ENCODE measurements at places on chromosomes 7 and 10.

DNA sequence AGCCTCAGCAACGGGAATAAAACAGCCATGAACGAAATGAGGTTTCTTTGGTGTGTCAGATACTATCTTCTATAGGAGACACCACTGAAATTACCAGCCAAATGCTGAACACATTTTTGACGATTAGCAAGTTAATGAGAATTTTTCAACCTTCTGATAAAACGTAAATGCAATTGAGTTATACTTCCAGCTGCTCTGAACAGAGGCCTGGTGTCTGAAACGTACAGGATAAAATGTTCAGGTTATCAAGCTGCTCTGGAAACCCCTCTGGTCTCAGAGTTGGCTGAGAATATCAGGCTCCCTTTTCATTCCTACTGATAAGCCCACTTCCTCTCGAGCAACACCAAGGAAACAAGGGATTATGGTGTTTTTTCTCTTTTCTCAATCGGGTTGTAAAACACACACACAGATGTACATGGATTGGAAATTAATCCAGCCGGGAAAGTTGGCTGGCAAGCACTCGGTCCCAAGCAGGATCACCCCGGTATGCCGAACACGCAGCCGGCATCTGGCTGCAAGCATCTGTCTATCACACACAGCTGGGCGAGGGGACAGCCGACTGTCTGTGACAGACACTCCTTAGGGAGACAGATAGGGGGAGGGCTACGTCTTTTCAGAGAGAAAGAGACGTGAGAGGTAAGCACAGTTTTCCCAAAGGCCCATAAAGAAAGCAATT, 171.8 kb downstream of the PRKAG2 start:
- no peak for DNase-seq

GRCh38 chr10:112580267-112580666, 133.3 kb downstream of the VTI1A start:
- no peak for DNase-seq

DNA sequence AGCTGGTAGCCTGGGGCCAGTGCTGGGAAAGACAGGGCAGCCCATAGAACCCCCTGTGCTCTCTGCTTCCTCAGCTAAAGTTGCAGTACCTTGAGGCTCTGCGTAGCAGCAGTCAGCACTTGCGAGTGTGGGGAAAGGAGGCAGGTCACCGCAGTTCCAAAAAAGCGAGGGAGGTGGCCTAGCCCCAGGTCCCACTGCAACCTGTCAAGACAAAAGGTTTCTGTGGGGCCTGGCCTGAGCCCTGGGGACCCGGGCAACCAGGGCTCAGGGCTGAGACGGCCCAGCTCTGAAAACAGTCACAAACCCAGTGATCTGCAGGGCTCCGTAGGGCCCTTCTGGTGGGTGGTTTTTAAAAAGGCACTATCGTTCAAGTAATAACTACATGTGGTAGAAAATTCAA, 19.5 kb downstream of the RRP12 start:
- DNase-seq = no peak

- no peak for DNase-seq
Measured at GRCh38 chr7:22295402-22296264, 61.3 kb downstream of the RAPGEF5 start.

DNA sequence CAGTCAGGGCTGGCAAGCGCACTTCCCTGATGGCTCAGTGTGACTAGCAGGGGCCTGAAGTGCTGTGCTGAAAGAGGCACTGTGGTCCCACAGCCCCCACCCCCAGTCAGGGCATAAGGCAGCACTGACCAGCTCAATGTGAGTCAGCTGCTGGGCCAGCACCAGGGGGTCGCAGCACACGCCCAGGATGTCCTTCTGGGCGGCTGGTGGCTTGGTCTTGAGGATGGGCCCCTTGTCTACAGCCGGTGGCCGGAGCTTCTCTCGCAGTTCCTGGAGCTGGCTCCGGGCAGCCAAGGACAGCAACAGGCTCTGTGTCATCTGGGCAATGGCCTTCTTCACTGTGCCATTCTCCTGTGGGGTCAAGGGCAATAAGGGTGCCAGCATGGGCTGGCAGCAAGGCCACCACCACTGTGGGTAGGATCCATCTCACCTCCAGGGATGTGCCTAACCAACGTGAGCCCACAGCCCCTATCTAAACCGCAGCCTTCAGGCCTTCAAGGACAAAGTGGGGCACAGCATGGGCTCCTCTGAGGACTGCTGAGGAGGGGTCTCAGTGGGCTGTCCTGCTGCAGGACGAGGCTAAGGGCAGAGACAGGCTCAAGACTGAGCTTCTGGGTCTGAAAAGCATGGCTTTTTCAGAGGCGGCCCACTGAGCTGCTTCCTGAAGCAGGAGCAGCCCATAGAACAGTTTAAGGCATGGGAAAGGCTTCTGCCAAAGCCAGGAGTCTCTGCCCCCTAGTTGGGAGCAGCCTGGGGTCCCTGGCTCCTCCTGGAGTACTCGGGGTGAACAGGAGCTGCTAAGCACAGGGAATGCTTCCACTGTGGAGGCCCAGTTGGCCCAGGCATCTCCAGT, 62.5 kb downstream of the CSGALNACT2 start:
- DNase-seq = no peak

- DNase-seq = no peak
Measured at GRCh38 chr7:6652446-6653011, 15.4 kb downstream of the ZNF316 start.

DNA sequence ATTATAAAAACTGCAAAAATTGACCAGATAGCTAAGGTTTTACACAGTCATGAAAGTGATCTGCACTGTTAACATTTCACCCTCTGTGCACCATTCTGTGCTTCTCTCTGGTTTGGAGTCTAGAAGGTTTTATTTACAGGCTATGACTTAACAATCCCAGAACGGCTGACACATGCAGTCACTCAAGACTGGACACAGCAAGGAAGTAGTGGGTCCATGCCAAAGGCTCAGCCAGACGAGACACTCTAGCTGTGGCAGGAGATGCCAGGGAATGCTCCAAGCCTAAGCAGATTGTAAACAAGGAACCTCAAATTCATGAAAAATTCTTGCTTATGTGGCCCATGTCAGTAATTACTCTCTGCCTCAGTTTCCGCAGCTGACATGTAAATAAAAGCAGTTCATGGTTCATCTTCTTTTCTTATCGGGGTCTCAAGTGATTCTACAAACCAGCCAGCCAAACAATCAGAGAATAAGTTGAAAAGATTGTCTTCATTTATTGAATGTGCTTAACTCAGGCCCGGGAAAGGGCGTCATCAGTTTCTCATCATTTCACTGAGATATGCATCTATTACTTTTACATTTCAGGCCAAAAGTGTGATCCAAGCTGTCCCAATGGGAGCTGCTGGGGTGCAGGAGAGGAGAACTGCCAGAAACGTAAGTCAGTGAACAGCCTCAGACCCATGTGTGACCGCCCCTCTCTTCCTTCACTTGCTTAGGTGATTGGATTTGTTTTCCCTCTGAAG, 132.1 kb downstream of the EGFR start:
- DNase-seq = no peak

DNA sequence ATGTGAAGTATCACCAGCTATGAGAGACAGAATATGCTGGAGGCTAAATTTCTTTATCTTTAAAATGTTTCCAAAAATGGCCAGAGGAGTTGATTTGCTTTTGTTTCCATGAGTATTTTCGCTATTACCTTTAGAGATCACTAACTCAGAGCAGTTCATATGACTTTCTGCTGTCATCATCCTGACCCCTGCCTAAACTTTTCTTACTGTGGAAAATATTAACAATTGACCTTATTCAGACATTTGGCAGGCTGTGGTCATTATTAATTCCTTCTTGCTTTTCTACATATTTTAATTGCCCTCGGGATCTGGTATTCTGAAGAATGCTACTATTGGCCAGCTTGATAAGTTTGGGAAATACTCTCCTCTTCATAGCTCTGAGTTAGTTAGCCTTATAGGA, 156.5 kb downstream of the EXOC4 start:
- DNase-seq = no peak

DNA sequence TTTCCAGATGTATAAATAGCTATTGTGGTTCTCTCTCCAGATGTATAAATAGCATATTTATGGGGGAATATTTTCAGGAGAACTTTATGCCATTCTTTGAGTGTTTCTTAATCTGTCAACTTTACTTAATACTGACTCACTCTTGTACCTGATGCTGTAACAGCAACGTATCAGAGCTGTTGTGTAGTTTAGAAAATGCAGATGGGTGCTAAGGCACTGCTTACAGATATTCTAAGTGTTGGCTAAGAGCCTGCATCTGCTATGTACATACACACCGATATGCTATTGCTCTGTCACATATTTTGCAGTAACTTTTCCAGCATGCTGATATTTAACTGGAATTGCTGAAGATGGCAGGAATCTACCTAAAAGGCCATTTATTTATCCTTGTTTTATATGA, 71.9 kb downstream of the WDR37 start:
- no peak for DNase-seq

DNA sequence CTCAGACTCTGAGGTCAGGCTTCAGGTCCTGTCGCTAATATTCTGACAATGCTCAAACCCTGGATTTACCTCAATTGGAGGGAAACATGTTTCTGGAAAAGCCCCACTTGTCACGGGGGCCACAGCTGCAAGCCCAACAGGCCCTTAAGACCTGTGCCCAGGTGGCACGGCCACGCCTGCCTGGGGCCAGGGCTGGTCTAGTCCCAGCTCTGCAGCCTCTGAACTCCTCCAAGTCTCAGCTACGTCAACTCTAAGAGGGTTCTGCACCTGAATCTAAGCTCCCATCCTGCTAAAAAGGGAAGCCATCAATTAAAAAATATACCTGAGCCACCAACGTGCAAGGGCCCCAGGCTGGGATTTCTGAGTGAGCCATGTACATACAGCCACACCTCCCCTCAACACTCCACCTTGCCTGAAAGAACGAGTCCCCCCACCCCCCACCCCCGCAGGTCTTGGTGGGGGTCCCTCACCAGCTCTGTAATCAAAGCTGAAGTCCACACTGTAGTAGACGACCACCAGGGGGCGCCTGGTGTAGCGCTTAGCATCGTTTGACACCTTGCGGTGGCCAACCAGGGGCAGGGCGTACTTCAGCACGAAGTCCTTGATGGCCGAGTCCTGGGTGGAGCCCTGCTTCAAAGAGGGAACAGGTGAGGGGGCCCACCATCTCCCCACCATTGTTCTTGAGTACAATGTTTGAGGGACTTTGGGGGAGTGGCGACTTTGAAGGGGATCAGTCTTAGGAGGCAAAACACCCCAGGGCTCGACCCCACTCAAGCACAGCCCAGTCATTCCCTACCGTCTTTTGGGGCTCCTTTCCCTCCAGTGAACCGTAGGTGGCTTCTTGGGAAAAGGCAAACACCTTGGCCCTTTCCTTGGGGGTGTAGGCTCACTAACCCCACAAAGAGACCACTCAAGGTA, 22.6 kb downstream of the PDIA4 start:
- DNase-seq = peak; percentile 92

- no peak for DNase-seq
Measured at GRCh38 chr7:137462074-137462715, 118.7 kb upstream of the PTN start.

DNA sequence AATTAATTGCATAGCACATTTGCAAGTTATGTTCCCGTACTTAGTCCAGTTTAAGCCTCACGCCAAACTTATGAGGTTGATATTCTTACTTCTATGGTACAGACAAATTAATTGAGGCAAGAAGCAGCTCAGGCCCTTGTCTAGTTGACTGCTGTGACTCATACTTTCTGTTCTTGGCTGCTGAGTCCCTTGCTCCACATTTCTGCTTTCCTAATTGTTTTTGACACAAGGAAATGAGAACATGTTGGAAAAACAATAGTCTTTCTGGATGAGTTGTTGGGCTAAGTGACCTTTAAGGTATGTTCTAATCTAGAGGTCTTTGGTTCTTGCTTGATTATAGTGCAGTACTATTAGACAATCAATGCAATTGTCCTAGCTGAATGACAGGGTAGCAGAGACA, 331.8 kb downstream of the NRG3 start:
- no peak for DNase-seq

GRCh38 chr10:125548878-125549277, 134.1 kb downstream of the TEX36 start:
- no peak for DNase-seq

DNA sequence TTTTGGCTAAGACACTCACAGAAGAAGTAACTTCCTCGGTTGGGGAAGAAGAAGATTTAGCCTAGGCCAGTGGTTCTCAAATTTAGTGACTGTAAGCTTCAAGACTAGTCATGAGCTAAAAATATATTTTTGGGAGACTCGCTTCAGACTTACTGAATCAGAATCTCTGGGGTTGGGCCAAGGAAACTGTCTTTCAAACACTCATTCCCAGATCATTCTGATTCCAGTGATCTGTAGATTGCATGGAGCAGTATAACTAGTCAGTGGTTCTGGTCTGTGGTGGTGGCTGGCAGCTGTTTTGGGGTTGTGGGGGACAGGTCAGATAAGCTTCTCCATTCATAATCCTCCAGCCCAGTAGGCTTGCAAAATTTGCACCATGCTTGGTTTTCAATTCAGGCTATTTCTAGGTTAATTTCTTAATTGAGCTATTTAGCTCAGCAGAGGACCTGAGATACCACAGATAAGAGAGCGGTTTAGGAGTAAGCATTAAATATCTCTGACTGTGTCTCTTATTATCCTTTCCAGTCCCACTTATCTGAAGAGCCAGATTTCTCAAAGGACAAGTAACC, 3.8 kb upstream of the KAT6B start:
- no peak for DNase-seq

- DNase-seq = no peak
Measured at GRCh38 chr10:23351926-23352519, 7.4 kb upstream of the C10orf67 start.

DNA sequence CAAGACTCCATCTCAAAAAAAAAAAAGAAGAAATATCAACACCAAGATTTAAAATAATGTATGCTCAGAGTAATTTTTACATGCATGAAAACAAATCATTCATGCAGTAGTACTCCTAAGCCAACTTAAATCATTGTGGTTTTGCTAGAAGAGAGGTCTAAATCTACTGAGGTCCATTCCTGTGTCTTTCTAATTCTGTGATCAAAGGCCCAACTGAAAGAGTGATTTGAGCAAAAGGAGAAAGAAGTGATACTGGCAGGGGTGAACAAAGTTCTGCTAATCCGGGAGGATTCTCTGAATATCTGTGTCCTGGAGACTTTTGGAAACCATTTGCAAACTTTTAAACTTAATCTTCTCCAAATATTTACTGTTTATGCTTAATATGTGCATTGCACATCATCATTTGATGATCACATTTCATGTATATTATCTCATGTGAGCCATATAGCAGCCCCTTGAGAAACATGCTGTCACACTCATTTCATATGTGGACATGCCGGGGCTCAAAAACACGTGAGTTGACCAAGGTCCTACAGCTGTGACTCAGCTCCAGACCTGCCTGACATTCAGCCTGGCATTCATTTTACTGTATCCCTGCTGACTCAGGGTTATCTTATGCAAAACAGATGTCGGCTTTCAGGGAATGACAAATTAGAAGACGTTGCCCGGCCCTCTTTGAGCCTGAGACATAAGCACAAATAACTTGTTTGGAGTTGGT, 76.4 kb downstream of the FAM107B start:
- no peak for DNase-seq

DNA sequence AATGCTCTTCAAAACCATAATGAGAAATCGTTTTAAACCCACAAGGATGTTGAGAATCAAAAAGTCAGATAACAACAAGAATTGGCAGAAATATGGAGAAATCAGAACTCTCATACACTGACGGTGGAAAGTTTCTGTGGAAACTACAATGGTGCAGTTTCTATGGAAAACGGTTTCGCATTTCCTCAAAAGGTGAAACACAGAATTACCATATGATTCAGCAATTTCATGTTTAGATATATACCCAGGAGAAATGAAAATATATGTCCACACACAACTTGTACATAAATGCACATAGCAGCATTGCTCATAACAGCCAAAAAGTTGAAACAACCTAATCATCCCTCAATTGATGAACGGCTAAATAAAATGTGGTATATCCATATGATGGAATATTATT, 218.2 kb downstream of the ARL4A start:
- no peak for DNase-seq

- DNase-seq = no peak
Measured at GRCh38 chr10:119691726-119692125, 34.1 kb upstream of the INPP5F start.

All from stimulated activated CD8-positive, alpha-beta memory T cell treated with anti-CD3 and anti-CD28 coated beads, Interleukin-4, amount 100 ng/mL, for 48 hours (primary cell).